Activated CD8-positive, alpha-beta T cell treated with anti-CD3 and anti-CD28 coated beads for 36 hours (primary cell): ENCODE measurements at places on chromosomes 1 and 21.
A peak's percentile ranks its signal among the peaks of the same experiment; 100 is the strongest.

DNA sequence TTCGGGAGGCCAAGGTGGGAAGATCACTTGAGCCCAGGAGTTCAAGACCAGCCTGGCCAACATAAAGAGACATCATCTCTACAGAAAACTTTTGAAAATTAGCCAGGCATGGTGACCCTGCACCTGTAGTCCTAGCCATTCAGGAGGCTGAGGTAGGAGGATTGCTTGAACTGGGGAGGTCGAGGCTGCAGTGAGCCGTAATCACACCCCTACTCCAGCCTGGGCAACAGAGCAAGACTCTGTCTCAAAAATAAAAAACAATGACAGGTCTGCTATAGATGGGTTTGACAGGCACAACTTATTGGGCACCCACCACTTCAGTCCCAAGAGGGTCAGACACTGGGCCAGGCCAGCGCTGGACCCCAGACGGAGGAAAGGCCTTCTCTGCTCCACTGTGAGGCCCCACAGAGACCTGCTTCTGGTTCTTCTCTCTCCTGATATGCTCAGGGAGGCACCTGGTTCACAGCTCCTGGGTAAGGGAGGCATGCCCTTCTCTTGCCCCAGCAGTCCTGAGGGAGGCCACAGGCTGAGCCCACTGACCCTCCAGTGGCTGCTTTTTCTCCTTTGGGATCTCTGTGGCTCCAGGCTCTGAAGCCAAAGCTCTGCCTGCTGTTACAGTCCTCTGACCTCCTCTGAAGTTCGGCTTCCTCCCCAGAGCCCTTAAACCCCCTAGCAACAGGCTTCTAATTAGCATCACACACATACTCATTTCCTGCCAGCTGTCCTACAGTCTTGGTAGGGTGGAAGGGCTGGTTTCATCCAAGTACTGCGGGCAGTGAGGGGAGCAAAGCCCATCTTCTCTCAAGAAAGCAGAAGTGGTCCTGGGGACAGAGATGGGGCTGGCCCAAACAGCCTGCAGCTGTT lies 14.4 kb downstream of the S100A16 start:
- peak overlapping the region; percentile 71 for H3K27ac ChIP-seq
- H3K27me3 ChIP-seq: no peaks in the 10 kb centered on the region
- H3K4me3 ChIP-seq: no peak overlapping the region
- DNase-seq: peak; percentile 48
- no peaks in the 10 kb centered on the region for H3K36me3 ChIP-seq

DNA sequence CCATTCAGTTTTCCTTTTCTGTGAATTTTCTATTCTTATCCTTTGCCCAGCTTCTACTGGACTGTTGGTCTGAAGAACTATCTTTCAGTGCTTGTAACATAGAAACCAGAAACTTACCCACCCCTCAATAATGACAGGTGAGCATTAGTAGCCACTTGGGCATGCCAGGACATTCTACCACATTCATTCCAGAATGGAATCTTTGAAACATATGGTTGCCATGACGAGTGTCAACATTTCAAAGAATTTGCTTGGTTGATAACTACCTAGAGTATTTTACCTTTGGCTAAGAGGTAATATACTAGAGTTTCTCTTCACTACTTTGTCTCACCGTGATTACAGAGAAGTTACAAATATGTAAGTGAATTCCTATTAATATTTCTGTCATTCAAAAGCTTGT lies at the start of gene MROH9:
Gene MROH9, plus strand, starts transcription at position 304 of the 400 bp plus-strand sequence. CDS start 10,023 bp downstream, outside the sequence.
- no peak within 1 kb of the TSS for H3K27ac ChIP-seq
- peaks cover 10% of the 10 kb centered on the region for H3K27me3 ChIP-seq
- H3K36me3 ChIP-seq: no peaks in the 10 kb centered on the region
- DNase-seq: no peak

DNA sequence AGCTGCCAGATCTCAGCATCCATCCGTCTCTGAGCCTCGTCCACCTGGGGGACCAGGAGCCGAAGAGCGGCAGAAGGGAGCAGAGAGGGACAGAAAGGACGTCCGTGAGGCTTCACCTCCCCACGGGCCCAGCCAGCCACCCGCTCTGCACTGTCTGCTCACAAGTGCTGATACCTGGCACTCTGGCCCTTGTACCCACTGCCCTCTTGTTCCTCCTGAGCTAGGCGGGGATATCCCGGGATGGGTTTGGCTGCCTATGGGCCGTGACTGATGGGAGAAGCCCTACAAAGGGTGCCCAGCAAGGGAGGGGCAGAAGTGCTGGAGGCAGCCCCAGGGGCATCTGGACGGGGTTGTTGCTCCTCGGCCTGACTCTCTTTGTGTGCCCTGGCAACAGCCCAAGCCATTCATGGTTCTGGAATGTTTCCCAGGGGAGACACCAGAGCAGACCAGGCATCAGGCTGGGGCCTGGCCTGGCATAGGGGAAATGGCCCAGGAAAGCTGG lies 57.6 kb downstream of the LDLRAD2 start:
- DNase-seq: no peak
- no peaks in the 10 kb centered on the region for H3K27me3 ChIP-seq
- no peak overlapping the region for H3K27ac ChIP-seq

- peaks cover 4% of the 10 kb centered on the region for H3K27me3 ChIP-seq
- no peaks in the 10 kb centered on the region for H3K4me1 ChIP-seq
- no peak overlapping the region for H3K4me3 ChIP-seq
- H3K27ac ChIP-seq: no peak overlapping the region
- DNase-seq: no peak
These were observed 577.3 kb downstream of the AJAP1 start for GRCh38 chr1:5231541-5232315.

DNA sequence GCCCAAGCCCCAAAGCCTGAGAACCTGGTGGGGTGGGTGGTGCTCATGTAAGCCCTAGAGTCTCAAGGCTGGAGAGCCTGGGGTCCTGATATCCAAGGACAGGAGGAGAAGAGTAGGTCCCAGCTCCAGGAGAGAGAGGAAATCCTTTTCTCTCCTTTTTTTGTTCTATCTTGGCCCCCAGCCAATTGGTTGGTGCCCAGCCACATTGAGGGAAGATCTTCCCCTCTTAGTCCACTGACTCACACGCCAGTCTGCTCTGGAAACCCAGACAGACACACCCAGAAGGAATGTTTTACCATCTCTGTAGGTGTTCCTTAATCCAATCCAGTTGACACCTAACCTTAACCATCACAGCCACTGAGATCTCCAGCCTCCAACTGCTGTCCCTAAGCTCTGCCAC lies 16.2 kb upstream of the LIN9 start:
- H3K27ac ChIP-seq: no peak overlapping the region
- no peaks in the 10 kb centered on the region for H3K4me1 ChIP-seq
- DNase-seq: no peak
- H3K27me3 ChIP-seq: peaks cover 3% of the 10 kb centered on the region
- no peaks in the 10 kb centered on the region for H3K36me3 ChIP-seq

- peaks cover 1% of the 10 kb centered on the region for H3K27me3 ChIP-seq
- no peaks in the 10 kb centered on the region for H3K36me3 ChIP-seq
- no peak overlapping the region for H3K27ac ChIP-seq
- H3K4me1 ChIP-seq: no peaks in the 10 kb centered on the region
- no peak for DNase-seq
- no peak overlapping the region for H3K4me3 ChIP-seq
These were observed 153.2 kb downstream of the COQ8A start for GRCh38 chr1:227093309-227093708.

- peak overlapping the region; percentile 26 for H3K4me3 ChIP-seq
- H3K27ac ChIP-seq: peak overlapping the region; percentile 91
- H3K27me3 ChIP-seq: no peaks in the 10 kb centered on the region
- DNase-seq: no peak
- H3K36me3 ChIP-seq: peaks cover 80% of the 10 kb centered on the region
These were observed 20.6 kb downstream of the RUNX3 start for GRCh38 chr1:24909388-24909898.

- no peaks in the 10 kb centered on the region for H3K4me1 ChIP-seq
- H3K36me3 ChIP-seq: no peaks in the 10 kb centered on the region
- H3K4me3 ChIP-seq: no peak overlapping the region
- no peak for DNase-seq
- H3K27ac ChIP-seq: no peak overlapping the region
- peaks cover 1% of the 10 kb centered on the region for H3K27me3 ChIP-seq
These were observed 19.1 kb downstream of the MATN1 start for GRCh38 chr1:30704271-30704670.
